ENCODE measurements at places on chromosomes 12 and 14. TPM values are rescaled to one million over a fixed set of nuclear protein-coding genes. Genes with fewer than 3 reads are reported as not detected.

Gene LMO3
- not detected for polyA plus RNA-seq

Gene THTPA
- 9.5 TPM for polyA plus RNA-seq

Gene NRIP2
- not detected for polyA plus RNA-seq

Gene PRIMA1
- polyA plus RNA-seq, result not detected

Gene GDF11
- polyA plus RNA-seq, result 10.0 TPM

Gene KLRG1
- 15.9 TPM for polyA plus RNA-seq

Gene NAV3
- polyA plus RNA-seq, result 6.7 TPM
